ENCODE measurements at places on chromosomes 12 and 14.

DNA sequence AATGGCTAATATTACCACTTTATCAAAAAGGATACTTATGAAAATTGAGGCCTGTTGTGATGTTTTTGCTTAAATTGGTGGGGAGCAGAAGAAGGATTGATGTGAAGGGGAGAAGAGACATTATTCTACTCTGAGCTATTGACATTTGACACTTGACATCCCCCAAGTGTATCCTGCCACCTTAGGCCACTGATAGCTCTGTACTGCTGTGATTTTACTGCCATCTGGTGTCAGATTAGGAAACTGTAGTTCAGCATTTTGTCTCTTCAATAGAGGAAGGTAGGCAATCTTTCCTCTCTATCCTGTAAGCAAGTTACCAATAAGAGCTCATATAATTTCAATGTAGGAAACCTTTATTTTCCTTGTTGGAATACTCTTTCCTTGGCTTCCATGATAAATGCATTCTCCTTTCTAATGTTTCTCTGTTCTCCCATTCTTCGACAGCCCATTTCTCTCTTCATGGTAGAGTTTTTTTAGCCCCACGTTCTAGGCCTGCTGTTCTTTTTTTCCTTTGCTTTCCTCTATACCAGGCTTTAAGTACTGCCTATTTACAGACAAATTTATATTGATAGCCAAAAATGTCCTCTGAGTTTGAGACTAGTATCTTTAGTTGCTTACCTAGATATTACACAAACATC lies 46.3 kb downstream of the PPHLN1 start:
- no peak for DNase-seq

DNA sequence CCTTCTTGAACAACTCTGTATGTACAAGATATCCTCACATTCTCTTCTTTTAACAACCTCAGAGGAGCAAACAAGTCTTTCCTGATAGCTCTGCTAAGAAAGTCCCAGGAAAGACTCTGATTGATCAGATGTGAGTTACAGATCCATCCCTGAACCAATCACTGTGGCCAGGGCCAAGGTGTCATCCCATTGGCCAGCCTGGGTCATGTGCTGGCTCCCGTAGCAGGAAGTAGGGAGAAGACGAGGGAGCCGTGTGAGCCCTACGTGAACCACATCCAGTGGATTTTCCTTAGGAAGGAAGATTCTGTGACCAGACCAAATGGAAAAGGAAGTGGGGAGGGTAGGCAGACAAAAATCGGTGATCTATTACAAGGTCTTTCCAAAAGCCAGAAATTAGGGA lies 5.6 kb downstream of the P2RX7 start:
- DNase-seq, result no peak

DNA sequence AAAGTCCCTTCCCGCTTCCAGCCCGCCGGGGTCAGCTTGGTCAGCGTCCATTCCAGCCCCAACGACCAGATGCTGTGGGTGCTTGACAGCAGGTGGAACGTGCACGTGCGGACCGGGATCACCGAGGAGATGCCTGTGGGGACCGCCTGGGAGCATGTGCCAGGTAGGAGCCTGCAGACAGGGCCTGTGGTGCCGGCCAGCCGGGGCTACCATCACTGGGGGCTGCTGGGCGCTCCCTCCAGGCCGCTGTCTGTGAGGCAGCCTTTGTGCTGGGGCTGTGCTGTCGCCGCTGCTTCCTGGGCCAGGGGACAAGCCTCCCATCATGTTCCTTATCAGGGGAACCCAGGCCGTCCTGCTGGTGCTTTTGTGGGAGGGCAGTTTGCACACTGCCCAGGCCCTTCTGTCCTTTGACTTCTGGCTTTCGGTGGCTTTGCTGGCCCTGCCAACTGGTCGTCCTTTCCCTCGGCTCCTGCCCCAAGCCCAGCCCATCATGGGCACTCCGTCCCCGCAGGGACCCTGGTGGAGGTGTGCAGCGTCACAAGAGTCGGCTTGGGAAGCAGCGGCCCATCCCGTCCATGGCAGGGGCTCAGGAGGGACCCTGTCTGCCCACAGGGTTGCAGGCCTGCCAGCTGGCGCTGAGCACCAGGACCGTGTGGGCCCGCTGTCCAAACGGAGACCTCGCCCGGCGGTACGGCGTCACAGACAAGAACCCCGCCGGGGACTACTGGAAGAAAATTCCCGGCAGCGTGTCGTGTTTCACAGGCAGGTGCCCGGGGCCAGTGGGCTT lies 12.4 kb downstream of the ANKRD9 start:
- DNase-seq, result no peak

GRCh38 chr12:57964421-57964820 lies 23.1 kb downstream of the ATP23 start:
- DNase-seq, result no peak

DNA sequence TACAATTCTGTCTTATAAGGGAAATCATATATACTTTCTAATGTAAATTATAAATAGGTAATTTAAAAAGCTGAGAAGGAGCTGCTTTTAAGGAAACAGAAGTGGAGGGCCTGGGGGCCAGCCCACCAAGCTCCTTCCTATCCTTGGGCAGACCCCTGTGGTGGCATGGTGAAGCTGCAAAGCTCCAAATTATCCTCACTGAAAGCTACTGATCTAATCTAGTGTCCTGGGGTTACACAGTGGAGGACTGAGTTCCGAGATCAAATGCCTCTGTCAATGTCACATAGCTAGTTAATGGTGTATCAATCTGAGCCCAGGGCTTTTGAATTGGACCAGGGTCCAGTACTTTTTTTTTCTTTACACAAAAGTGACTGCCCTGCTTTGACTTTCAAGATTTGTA lies 355.4 kb downstream of the CEP128 start:
- no peak for DNase-seq

DNA sequence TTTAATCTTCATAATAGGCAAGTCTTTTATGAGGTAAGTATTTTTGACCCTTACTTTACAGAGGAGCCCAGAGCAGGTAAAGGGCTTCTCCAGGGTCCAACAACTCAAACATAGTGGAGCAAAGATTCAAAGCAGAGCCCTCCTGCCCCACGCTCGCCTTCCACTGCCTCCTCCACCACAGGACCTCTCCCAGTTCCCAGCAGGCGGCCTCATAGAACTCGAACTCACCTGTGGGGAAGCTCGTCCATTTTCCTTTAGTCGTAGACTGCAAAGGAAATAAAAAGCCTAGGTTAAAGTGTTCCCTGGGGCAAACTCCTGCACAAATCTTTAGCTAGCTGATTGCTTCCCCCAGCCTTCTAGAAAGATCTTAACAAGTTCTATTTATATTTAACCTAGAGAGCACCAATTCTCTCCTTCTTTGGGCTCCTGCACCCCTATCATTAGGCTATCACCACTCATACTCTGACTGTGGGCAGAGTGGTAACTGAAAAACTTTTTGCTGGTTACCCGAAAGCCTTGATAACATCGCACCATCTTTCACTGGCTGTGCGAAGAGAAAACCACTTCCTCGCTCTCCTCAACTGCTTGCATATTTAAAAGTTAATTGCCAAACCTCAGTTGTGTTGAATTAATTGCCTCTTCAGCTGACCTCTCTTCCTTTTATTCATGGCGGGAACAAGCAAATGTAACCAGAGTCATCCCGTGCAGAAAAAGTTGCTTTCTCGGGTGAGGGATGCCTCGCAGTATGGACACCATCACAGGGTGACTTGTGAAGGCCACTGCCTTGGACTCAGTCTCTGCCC lies 299.6 kb downstream of the DPF3 start:
- no peak for DNase-seq

- DNase-seq, result no peak
Observed at GRCh38 chr12:120500581-120500980, 4.7 kb downstream of the DYNLL1 start.
